ENCODE measurements at places on chromosomes 12 and 14.

GRCh38 chr12:131287938-131288764, 334.4 kb downstream of the ADGRD1 start:
- no peak for DNase-seq

DNA sequence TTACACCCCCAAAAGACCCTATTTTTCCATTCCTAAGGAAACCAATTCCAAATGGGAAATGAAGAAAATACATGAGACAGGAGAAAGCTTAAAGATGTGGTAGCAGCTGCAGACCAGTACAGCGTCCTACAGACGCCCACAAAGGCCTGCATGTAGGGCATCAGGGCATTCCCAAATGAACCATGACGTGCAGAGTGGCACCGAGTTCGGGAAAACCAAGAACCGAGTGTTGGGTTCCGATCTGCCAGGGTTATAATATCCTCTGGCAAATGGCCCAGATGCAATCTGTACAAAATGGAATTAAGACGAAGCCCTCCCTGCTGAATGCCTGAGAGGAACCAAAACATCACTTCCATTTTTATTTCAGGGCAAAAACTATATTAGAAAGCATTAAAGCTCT, 34.4 kb upstream of the SELPLG start:
- DNase-seq = no peak

DNA sequence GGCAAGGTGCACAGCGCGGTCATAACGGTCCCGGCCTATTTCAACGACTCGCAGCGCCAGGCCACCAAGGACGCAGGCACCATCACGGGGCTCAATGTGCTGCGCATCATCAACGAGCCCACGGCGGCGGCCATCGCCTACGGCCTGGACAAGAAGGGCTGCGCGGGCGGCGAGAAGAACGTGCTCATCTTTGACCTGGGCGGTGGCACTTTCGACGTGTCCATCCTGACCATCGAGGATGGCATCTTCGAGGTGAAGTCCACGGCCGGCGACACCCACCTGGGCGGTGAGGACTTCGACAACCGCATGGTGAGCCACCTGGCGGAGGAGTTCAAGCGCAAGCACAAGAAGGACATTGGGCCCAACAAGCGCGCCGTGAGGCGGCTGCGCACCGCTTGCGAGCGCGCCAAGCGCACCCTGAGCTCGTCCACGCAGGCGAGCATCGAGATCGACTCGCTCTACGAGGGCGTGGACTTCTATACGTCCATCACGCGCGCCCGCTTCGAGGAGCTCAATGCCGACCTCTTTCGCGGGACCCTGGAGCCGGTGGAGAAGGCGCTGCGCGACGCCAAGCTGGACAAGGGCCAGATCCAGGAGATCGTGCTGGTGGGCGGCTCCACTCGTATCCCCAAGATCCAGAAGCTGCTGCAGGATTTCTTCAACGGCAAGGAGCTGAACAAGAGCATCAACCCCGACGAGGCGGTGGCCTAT, 875 bp downstream of the HSPA2 start:
- no peak for DNase-seq

GRCh38 chr14:61420326-61420725, 98.9 kb downstream of the PRKCH start:
- no peak for DNase-seq

DNA sequence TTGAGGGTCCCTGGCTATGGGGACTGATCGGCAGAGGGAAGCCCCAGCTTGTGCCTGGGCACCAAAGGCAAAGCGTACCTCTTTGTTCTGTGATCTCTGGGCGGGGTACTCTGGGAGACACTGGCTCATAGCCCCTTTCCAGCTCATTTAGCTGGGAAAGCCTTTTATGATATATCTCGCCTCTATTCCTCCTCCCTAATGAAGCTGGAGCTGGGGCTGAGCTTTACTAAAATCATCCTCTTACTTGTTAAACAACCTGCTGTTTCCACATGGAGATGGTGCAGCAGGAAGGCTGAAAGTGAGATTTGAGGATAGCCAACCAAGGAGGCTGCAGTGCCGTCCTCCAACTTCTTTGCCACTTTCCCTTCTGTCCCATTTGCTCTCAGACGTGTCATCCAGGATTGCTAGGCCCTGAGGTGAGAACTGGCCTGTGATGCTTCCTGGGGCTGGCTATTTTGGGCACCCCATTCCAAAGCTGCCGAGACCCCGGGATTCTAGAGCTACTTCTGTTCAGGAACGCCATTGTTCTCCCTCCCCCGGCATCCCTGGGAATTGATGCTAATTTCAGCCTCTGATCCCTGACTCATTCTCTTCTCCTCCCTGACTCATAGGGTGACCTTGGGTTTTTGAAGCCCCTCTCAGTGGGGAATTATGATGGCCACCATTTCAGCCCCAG, 16.0 kb downstream of the PDE1B start:
- no peak for DNase-seq

DNA sequence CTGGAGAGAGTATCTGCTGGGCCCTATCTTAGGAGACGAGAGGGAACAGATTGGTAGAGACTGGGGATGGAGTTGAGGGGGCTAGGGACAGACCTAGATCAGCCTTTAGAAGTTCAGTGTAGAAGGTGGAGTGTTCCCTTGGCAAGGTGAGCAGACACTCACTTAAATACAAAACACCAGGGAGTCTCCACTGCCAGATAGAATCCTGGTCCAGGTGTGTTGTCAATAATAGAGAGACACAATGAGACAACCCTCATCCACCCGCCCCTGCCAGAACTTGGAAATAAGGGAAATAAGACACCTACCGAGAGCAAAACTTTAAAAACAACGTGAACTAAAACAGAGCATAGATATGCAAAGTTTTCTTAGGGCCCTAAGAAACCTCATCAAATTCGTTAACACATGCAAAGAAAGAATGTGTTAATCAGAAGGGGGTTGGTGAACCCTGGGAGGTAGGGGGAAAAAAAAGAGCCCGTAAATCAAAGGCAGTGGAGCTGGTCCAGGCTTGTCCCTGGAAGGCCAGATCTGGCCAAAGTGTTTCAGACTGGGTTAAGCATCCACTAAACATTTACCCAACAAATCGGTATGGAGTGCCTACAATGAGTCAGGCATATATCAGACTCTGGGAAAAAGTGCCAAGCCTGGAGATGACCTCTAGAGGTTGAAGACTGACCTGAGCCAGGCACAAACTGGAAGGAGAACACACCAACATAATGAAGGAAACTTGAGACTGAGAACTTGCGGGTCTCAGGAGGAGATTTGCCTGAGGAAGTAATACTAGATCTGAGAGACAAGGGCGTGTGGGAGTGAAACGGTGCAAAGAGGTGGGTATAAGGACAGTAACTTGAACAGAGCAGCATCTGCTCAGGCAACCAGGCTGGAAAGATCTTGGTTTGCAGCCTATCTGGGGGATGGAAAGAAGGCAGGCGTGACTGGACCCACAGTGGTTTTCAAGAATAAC, 37.0 kb upstream of the OTX2 start:
- DNase-seq = no peak
